ENCODE measurements at places on chromosomes 11 and 22. TPM values are rescaled to one million over a fixed set of nuclear protein-coding genes. Genes with fewer than 3 reads are reported as not detected.
A peak's percentile ranks its signal among the peaks of the same experiment; 100 is the strongest.

DNA sequence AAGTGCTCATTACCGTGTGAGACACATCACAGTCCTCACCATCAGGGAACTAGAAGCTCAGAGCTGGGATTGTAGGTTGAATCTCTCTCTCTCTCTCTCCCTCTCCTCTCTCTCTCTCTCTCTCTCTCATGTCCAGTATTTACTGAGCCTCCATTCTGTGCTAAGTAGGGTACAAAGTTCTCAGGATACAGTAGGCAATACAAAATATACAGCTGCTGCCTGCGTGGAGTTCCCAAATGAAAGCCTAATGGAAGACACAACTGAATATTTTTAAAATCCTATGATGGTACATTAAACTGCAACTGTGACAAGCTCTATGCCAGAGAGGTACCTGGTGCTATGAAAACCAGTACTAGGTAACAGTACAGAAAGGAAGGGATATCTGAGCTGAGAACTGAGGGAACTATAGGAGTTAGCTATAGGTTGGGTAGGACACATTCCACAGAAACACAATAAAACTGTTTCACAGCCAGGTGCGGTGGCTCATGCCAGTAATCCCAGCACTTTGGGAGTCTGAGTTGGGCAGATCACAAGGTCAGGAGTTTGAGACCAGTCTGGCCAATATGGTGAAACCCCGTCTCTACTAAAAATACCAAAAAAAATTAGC lies 9.6 kb upstream of the PRG2 start:
- DNase-seq: no peak
- H3K4me3 ChIP-seq: no peak overlapping the region
- no peaks in the 10 kb centered on the region for H3K27me3 ChIP-seq
- no peaks in the 10 kb centered on the region for H3K4me1 ChIP-seq
- H3K36me3 ChIP-seq: no peaks in the 10 kb centered on the region

DNA sequence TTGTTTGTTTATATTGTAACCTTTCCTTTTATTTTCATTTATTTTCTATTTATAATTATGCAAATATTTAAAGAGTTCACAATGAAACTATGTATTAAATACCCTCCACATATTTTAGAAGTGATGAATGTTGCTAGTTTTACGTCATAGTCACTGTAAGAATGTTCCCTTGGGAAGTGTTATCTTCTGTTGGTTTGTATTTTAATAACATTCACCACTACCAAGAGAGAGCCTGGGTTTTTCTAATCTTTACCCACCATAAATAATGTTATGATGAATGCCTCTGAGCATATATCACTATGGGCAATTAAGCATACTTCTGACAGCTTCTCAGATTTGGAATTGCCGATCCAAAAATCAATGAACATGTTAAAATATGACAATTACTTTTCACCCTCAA lies 80.7 kb downstream of the GGT1 start:
- H3K4me1 ChIP-seq: no peaks in the 10 kb centered on the region
- H3K27me3 ChIP-seq: no peaks in the 10 kb centered on the region
- no peak overlapping the region for H3K27ac ChIP-seq
- no peaks in the 10 kb centered on the region for H3K36me3 ChIP-seq

Gene SLC37A4
- 58.7 TPM for total RNA-seq

Gene OR52J3
- total RNA-seq: not detected

GRCh38 chr11:134916421-134917213 lies 504.6 kb upstream of the B3GAT1 start:
- H3K36me3 ChIP-seq: no peaks in the 10 kb centered on the region
- no peak overlapping the region for H3K27ac ChIP-seq
- no peaks in the 10 kb centered on the region for H3K4me1 ChIP-seq
- DNase-seq: no peak
- H3K4me3 ChIP-seq: no peak overlapping the region

Gene ANGPTL5
- 0.57 TPM for total RNA-seq

Gene OR2AT4
- total RNA-seq: 0.11 TPM

DNA sequence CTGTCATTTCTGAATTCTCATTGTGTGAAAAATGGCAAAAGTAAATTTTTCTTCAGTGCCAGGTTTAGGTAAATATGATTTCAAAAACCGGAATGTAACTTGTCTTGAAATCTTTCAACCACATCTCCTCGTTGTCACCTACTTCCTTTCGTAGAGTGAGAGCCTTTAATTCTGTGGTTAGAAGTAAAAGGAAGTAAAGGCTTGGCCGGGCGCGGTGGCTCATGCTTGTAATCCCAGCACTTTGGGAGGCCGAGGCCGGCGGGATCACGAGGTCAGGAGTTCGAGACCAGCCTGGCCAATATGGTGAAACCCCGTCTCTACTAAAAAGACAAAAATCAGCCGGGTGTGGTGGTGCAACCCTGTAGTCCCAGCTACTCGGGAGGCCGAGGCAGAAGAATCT lies 29.8 kb downstream of the SGSM3 start:
- no peaks in the 10 kb centered on the region for H3K27me3 ChIP-seq
- H3K4me1 ChIP-seq: peaks cover 6% of the 10 kb centered on the region
- no peaks in the 10 kb centered on the region for H3K36me3 ChIP-seq
- H3K27ac ChIP-seq: no peak overlapping the region
- no peak overlapping the region for H3K4me3 ChIP-seq

DNA sequence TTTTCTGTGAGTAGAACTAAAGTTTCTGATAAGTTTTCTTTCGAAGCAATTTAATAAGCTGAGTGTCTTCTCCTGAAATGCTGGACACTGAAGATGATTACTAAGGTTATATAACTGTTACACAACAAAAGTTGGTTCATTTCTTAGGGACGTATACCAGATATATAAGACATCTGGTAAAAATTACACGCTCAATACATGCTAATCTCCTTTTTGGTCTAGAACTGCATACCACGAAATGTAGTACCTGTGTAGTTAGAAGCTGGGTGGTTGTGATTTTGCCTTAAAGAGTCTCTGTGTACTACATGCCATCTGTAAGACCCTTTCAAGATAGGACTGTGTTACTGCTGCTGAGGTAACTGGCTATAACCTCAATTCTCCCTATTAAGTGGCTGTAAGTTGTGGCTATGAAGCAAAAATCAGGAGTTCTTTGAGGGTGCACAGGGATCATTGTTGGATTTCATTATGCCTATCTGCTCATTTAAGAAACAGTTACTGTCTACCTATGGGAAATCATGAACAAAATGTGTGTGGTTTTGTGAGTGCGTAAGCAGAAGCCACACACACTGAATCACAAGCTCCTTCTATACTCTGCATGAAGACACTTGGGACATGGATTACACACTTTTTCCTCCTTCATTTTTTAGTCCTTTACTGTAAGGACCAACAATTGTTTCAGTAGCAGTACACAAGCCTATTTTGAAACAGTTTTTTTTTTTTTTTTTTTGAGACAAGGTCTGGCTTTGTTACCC lies 195.9 kb downstream of the SWAP70 start:
- H3K36me3 ChIP-seq: no peaks in the 10 kb centered on the region
- H3K27me3 ChIP-seq: no peaks in the 10 kb centered on the region
- H3K4me1 ChIP-seq: peaks cover 4% of the 10 kb centered on the region

DNA sequence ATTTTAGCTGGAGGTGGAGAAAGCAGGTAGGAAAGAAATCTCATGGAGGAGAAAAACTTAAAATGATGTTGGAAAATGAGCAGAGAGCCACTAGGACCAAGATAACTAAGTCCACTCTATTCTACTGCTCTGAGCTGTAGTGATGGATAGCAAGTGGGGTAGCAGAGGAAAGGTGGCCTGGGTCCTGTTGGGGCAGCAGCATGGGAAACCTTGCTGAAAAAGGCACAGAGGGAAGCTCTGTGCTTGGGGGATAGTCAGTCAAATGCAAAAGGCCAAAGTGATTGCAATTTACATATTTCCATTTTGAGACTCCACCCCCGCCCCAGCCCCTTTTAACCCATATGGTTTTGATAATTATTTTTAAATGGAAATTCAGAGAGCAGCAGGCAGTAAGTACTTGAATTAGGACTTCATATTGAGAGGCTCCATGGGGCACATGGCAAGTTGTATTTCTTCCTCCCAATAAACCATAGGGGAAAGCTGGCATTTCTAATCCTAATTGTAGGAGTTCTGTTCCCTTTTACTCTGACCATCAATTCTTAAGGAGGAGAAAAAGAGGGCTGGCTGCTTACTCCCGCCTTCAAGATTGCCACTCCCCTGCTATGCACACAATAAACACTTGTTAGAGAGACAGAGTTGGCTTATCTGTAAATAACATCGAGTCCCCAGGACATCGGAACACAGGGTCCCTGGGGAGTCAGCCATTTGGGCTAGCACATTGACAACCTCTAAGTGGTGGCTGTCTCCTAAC lies 1341.5 kb upstream of the TENM4 start:
- peaks cover 4% of the 10 kb centered on the region for H3K4me1 ChIP-seq
- no peak overlapping the region for H3K4me3 ChIP-seq
- H3K27ac ChIP-seq: no peak overlapping the region
- DNase-seq: peak; percentile 55
- no peaks in the 10 kb centered on the region for H3K36me3 ChIP-seq

DNA sequence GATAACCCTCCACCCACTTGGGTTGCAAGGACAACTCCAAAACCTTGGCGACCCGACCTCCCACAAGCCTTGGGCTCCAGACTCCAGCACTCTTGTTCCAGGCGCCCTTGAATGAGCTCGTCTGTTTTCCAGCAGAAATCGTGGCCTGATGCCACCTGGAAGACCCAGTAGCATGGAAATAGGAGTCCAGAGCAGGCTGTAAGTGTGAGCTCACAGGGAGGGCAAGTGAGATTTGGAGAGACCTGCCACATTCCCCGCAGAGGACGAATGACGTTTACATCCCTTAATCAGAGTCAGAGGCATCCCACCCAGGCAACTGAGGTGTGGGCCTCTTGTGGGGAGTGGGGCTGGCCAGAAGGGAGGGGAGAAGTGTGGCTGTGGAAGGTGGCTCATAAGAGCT lies 71.9 kb downstream of the LDLRAD3 start:
- no peak overlapping the region for H3K4me3 ChIP-seq
- DNase-seq: no peak
- H3K27ac ChIP-seq: no peak overlapping the region
- H3K27me3 ChIP-seq: no peaks in the 10 kb centered on the region
- no peaks in the 10 kb centered on the region for H3K36me3 ChIP-seq

- no peak for DNase-seq
- no peaks in the 10 kb centered on the region for H3K27me3 ChIP-seq
- no peak overlapping the region for H3K4me3 ChIP-seq
- H3K27ac ChIP-seq: no peak overlapping the region
- H3K4me1 ChIP-seq: no peaks in the 10 kb centered on the region
Observed at GRCh38 chr11:87589082-87589481, 551.3 kb downstream of the TMEM135 start.

DNA sequence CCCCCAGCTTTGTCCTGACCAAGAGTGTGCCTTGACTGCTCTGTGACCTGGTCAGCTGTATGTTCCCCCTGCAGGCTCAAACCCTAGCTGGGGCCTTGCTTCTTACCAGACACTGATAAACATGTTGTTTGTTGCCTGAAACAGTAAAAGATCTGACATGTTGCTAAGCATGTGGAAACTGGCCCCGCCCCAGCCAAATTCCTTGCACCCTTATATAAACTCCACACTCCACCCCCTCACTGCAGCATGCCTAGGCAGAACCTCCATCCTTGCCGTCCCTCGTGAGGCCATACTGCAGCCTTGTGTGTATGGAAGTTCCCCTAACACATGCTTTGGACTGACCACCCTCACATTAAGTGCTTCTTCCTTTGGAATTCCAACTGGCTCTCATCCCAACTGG lies 27.3 kb downstream of the LRRC74B start:
- H3K4me1 ChIP-seq: no peaks in the 10 kb centered on the region
- no peaks in the 10 kb centered on the region for H3K36me3 ChIP-seq

Data from prostate gland (tissue), 2 donors.